Erythroblast (primary cell): ENCODE measurements at places on chromosomes 2 and 18.

DNA sequence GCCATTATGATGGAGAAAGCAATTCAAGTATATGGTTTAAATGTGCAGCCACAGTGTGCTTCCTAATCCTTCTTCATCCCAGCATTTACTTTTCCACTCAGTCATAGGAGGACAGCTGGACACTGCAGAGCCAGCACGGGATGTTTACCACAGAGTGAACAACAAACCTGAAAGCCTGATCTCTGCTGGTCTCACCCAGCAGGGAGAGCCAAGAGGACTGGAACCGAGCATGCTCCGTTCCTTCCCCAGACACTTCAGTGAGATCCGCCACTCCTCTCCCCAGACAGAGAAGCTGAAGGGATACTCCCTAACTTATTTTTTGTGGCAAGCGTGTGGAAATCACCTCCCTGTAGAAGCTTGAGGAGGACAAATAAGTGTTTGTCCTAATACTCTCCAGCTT, 23.2 kb upstream of the GORASP2 start:
- DNase-seq = no peak

GRCh38 chr2:72973137-72973535, 55.8 kb downstream of the EMX1 start:
- DNase-seq = no peak

DNA sequence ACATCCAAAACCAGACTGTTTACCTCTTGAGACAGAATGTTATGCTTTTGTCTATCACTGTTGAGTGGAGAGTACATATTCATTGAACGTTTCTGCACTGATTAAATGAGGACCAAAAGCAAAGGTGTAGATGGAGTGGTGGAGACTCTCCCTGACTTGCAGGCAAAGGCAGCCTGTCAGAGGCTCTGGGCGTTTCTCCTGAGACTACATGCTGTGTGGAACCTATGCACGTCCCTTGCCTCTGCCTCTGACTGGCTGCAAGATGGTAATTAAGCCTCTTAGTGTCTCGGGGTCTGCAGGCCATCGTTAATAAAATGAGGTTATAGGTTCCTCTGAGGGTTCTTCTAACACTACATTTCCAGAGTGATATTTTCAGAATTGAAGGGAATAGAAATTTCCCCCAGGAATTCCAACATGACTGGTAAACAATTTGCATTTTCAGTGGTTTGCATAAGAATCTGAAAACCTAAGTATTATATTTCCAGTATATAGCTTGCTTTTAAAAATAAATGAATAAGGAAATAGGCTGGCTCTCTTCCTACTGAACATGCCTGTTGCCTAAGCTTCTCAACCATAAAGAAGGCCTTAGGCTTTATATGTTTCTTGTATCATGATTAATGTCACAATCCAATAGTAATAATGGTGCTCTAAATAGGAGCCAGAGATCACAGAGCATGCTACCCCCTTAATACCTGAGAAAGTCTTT, 107.4 kb downstream of the FTCDNL1 start:
- no peak for DNase-seq

GRCh38 chr18:58649966-58650816, 21.1 kb upstream of the MALT1 start:
- no peak for DNase-seq

DNA sequence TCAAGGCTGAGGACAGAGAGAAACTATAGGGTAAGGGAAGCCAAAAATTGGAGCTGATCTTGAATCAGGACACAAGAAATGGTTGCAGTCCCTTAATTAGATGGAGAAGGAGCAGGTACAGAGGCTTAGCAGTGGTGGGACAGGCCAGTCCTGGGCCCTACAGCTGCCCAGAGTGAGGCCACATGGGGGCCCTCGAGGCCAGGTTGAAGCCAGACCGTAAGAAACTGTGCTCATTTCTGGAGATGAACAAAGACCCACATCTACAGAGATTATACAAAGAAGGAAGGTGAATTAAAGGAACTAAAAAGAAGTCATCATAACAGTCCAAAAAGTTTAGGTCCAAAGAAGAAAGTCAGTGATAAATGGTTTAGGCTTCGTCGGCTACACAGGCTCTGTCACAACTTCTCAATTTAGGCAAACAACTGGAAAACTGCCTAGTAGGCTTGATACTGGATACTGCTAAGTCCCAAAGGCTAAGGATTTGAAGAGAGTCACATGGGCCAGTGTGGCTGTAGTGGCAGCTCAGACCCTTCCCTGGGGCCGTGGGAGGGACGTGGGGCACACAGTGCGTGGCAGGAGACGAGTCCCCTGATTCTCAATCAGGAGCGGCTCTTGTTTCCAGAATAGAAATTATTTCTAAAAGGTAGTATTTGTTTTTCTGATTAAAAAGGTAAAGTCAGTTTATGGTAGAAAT, 50.4 kb upstream of the CNGA3 start:
- no peak for DNase-seq
